ENCODE measurements at places on chromosomes 7 and 10.

DNA sequence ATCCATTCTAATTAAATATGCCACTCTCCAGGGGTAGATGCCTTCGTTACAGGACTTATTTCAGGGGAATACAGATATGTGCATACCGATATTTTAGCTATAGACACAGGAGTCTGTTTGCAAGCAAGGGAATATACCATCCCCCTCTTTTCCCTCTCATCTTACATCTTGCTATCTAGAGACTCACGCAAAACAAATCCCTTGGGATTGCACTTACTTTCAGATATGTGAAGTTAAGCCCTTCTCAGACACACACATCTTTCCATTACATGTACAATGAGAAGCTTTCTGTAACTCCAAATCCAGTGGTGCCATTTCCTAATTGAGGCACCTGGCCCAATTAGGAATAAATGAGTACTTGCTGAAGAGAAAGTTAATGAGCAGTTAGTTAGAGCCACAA is 250.4 kb upstream of the FZD8 start:
- DNase-seq = no peak

- no peak for DNase-seq
These were observed 507 bp downstream of the SAR1A start for GRCh38 chr10:70169649-70170364.

GRCh38 chr10:103598654-103599115 is 105.2 kb downstream of the NEURL1 start:
- no peak for DNase-seq

GRCh38 chr7:45575501-45576248 is 1.5 kb downstream of the ADCY1 start:
- no peak for DNase-seq

- DNase-seq = no peak
These were observed 11.6 kb downstream of the ABCA13 start for GRCh38 chr7:48182718-48183369.

- DNase-seq = no peak
These were observed 598.3 kb upstream of the ADARB2 start for GRCh38 chr10:2335626-2336025.

GRCh38 chr7:134692344-134692705 is 45.7 kb downstream of the BPGM start:
- no peak for DNase-seq
